AG09319 (cell line): ENCODE measurements at places on chromosomes 12 and 14.

GRCh38 chr12:49388682-49389386 is 21.6 kb downstream of the SPATS2 start:
- DNase-seq, result no peak

GRCh38 chr14:23681337-23681736 is 45.2 kb downstream of the DHRS2 start:
- no peak for DNase-seq

DNA sequence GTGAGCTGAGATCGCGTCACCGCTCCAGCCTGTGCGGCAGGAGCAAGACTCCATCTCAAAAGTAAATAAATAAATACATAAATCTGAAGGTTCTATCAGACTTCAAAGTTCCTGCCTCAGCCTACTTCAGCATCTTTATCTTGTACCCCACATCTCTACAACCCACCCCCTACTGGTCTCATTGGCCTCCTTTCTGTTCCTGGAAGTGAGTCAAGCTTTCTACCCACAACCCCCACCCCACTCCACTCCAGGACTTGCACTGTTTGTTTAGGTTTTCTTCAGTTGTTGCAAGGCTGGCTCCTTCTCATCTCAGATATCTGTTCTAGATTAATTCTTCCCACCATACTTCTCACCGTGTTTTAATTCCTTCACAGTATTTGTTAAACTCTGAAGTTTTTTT is 714 bp upstream of the PSMC6 start:
- no peak for DNase-seq

GRCh38 chr12:12870465-12870864 is 20.9 kb upstream of the GPRC5A start:
- peak; percentile 82 for DNase-seq

- DNase-seq, result no peak
These were observed 14.4 kb downstream of the TRHDE start for GRCh38 chr12:72286526-72286925.

DNA sequence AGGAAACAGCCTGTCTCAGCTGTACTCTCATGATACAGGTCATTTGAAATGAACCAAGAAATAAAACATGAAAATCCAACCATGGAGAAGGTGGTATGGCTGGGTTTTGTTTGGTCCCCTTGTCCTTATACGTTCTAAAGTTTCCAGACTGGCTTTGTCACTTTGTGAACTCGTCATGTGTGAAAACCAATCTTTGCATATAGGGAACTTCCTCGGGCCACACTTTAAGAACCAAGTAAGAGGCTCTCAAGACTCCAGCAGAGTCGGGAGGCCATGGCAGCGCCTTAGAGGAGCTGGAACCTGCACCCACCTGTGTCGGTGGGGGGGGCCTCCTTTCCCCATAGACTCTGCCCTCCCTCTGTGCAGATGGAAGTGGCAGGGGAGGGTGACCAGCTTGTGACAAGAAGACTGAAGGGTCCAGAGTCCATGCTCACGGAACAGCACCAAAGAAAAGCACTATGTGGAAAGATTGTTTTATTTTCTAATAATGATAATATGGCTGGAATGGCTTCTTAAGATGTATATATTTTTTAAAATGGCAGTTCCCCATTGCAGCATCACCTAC is 125.3 kb downstream of the ESRRB start:
- DNase-seq, result no peak
